Memory B cell (primary cell): ENCODE measurements at places on chromosomes 16 and 17.

DNA sequence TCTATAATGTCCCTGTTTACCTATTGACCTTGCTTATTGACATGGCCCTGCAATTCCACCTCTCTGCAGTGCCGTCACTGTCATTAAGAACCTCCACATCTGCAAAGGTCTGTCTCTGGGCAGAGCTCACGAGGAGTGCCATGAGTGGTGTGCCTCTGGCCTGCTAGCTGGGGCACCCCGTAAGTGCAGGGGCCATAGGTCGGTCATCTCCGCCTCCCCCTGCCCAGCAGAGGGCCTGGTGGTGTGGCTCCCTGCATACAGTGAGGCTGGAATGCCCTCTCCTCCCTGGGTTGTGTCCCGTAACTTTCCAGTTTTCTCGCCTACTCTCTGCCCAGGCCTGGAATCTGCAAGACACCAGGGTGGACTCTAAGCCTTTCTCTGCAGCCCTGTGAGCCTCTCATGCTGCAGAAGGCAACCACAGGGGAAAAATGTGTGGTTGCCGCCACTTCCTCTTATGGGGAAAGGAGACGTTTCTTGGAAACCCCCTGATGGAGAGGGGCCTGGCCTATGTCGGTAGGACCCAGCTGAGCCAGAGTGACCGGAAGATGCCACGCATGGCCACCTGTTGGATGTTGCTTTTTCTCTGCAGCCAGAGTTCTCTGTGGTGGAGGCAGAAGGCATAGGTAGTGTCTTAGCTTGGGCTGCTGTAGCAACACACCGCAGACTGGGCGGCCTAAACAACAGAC lies 2.7 kb upstream of the SNX20 start:
- DNase-seq = peak; percentile 54

DNA sequence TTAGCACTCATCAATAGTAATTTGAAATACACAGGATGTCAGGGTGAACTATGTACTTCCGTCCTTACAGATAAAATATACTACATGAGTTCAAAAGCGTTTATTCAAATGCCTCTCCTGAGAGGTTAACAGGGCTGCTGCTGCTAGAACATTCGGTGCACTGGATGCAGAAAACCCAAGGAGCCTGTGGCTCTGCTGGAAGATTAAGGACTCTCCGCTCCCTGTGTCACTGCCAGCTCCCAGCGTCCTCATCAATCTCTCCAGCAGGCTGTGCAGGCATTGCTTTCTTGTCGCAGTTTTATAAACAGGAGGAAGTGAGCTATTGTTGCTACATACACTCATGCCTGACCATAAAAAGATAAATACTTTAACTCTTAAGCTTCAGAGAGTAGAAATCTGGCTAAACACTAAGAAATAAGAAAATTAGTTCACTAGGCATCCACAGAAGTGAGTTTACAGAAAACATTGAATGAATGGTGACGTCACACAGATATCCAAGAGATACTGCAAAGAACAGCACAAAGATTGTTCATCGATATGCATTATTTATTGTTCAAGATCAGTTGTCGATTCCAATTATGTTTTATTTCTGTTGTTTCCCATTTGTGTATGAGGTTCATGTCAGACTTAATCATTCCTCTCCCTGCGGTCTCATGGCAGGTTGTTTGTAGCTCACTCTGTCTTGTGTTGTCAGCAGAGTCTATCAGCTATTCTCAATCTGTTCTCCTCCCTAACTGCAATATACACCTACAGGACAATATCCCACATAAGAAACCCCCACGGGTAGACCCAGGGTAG lies 127.9 kb upstream of the MON1B start:
- no peak for DNase-seq

- no peak for DNase-seq
Observed at GRCh38 chr16:11033629-11034420, 89.5 kb downstream of the CLEC16A start.

DNA sequence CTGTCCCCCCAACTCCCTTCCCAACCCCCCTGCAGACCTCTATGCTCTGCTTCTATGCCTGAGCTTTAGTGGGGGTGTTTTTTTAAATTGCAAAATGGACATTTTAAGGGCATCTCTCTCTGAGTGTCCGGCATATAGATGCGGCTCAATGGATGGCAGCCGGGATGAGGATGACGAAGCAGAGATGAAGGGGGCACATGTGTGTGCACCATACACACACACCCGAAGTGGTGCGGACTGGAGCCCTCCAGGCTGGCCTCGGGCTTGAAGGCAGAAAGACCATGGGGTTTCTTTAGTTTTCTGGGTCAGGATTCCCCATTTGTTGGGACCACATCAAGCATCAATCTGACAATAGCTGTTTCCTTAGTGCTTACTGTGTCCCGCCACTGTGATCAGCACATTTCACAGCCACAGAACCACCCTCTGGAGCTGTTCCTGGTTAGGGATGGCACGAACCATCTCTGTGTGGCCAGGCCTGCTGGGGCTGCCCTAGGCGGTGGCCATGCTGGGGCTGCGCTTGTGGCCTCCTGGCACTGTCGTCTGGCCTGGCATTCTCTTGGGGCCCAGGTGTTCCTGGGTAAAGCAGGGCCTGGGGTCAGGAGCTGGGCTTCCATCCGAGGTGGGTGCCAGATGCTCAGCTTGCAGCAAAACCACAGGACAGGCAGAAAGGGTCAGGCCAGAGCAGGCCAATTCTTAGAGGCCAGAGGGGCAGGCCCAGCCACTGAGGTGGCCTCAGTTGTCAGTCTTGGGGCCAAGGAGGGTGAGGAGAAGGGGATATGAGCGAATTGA lies 49.9 kb downstream of the NT5M start:
- no peak for DNase-seq

DNA sequence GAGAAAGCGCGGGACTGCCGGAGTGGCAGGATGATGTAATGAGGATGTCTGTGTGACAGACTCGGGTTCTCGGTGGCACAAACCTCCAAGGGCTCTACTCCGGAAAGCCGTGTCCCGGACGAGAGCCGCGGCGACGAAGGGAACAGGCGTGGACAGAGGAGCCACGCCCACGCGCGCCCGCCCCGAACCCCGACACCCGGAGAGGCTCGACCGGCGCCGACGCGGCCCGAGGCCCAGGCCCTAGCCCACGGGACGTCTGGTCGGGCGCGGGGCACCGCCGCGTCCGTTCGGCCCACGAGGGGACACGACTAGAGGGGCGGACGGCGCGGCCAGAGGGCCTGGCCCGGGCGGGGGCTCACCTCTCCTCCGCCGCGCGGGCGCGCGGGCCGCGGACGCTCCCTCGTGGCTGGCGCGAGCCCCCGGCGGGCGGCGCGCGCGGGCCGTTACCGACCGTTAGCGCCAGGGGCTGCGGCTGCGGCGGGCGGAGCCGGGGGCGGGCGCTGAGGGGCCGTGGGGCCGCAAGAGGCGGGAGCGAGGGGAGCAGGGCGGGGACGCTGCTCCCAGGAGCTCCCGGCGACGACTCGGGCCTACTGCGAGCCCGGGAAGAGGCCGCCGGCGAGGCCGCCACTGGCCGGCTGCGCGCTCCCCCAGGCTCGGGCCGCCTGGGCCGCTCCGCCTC lies 2.1 kb upstream of the IRX5 start:
- DNase-seq = no peak

DNA sequence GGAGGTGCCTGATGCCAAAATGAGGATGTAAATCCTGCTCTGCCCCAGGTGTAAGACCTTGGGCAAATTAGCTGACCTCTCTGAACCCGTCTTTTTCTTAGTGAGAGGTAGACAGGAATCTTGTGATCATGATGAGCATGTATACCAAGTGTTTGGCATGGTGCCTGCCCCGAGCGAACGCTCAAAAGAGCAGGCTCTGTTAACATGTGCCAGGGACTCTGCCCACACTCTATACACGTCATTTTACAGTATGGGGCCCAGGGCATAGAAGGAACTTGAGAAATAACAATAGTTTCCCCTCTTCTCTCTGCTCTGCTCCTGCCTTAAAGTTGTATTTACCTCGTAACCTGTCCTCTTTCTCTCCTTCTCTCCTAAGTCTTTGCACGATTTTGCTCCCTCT lies 9.3 kb upstream of the MAF start:
- no peak for DNase-seq

GRCh38 chr17:79080761-79081290 lies 6.2 kb downstream of the ENGASE start:
- no peak for DNase-seq

DNA sequence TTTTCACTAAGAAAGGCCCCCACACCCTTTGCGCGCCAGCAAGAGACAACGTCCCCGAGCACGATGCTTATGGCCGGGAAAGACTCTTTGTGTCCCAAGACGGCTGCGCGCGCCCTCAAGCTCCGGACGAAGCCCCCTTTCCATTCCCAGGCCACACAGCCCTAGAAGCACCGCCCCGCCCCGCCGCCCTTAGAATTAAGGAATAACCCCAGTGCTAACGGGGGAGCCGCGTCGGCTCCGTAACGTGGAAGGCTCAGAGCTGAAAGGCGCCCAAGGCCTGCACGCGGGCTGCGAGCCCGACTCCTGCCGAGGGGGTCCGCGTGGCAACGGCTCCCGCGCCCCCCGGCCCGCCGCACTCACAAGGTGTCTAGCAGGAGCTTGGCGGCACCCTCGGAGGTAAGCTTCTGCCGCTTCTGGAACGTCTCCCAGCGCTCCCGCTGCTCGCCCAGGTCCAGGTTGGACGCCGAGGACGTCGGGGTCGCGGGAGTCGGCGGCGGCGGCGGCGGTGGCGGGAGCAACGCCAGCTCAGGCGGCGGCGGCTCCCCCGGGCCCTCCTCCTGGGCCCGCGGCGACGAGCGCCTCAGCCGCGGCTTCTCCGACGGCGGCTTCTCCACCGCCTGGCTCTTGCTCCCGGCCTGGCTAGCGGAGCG lies 477 bp downstream of the CENPV start:
- DNase-seq = peak; percentile 72
